ENCODE measurements at places on chromosomes 16 and 17.

GRCh38 chr17:14197586-14197985 lies 39.1 kb downstream of the CDRT15 start:
- no peak for DNase-seq

DNA sequence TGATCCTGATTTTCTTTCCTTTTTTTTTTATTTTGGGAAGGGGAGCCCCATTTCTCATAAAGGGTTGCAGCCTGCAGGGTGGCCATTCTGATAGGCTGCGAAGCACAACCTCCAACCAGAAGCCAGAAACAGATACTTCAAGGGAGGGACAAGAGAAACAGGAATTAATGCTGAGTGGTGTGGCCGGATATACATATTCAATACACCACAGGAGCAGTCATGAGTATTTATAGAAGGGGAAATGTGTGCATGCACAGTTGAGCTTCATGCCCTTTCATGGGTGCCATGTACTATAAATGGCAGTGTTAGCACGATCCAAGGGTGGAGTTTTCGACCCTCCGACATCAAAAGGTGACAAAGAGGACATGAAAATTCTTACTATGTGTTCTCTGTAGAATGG lies 320.8 kb downstream of the CBLN1 start:
- no peak for DNase-seq

GRCh38 chr16:50280932-50281331 lies 14.6 kb downstream of the ADCY7 start:
- DNase-seq = no peak

DNA sequence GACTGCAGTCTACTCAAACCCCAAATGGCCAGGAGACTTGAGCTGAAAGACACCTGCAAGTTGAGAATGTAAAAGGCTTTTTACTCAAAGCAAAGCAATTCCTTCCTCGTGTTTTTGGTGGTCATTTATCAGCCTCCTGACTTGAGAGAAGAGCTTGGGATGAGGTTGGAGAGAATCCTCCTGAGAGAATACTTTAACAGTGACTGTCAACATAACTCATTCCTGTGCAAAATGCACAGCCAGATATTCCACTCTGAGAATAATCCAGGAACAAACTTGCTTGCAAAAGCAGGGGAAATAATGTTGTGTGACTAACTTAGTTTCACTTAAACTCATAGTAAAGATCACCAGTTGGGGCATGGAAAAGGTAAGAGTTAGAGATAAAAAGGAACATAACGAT lies 53.4 kb downstream of the SNTB2 start:
- no peak for DNase-seq

GRCh38 chr17:77206158-77206956 lies 65.6 kb downstream of the SEC14L1 start:
- no peak for DNase-seq

GRCh38 chr16:2079991-2080390 lies 32.2 kb downstream of the TSC2 start:
- no peak for DNase-seq

GRCh38 chr16:16005721-16006120 lies 56.3 kb downstream of the ABCC1 start:
- DNase-seq = no peak

DNA sequence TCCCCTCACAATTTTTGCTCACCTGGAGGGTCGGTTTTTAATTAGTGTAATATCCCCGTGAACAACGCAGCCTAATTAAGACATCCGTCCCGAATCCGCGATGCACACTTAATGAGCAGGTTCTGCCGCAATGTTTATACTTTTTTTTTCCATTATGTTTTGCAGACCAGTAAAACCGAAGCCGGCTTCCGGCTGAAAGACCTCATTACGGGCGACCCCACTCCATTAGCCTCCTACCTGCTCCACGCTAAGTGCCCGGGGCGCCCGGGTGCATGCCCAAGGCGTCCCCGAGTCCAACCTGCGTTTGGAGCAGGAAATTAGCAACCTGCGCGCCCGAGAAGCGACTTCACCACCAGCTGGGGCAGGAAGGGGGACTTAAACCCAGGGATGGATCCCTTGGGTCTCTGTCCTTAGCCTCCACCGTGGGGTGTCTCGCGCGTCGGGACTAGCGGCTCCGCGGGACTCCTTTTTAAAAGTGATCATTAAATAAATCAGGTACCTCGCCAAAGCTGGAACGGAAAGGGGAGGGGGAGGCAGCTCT lies 1.7 kb downstream of the RBFOX3 start:
- no peak for DNase-seq

GRCh38 chr16:78310990-78311561 lies 211.6 kb downstream of the WWOX start:
- DNase-seq = peak; percentile 88

GRCh38 chr17:58710948-58711552 lies 18.6 kb downstream of the RAD51C start:
- DNase-seq = no peak
